ENCODE measurements at places on chromosomes 6 and 20.

- DNase-seq = peak; percentile 90
These were observed at the start of gene TPBG for GRCh38 chr6:82363428-82364086. Gene TPBG (plus strand): TSS chr6:82363817. CDS start chr6:82364962, 1,145 bp downstream.

DNA sequence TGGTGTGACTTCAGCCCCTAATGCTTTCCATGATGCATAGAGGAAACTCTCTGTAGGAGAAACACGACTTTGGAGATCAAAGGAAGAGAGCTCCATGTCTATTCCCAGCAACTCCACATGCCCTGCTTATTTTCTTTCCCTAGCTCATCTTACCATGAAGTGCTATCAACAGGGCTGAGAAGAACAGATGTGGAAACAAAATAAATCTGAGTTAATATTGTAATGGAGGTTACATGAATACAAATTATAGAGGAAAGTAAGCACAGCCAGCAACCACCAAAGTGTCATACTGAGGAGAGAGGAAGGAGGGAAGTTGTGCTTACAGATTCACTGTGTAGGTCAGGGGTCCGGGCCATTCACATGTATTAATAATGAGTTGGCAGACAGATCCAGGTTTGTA lies 157.5 kb downstream of the RFPL4B start:
- no peak for DNase-seq

DNA sequence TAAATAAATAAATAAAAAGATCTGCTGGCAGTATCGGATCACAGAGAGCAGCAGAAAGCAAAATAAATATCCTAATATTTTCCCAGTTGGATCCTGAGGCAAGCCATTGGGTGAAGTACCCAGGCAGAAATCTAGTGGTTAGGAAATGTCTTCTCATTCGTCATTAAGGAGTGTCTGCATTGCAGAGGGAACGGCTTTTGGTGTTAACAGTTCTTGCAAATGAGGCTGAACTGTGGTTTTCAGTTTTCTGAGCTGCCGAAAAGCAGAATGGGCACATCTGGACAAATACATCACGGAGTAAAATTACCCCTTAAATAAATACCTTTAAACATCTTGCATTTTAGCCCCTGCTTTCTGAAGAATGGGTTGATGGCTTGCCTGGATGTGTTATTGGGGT lies 82.3 kb upstream of the MPC1 start:
- DNase-seq = peak; percentile 26

DNA sequence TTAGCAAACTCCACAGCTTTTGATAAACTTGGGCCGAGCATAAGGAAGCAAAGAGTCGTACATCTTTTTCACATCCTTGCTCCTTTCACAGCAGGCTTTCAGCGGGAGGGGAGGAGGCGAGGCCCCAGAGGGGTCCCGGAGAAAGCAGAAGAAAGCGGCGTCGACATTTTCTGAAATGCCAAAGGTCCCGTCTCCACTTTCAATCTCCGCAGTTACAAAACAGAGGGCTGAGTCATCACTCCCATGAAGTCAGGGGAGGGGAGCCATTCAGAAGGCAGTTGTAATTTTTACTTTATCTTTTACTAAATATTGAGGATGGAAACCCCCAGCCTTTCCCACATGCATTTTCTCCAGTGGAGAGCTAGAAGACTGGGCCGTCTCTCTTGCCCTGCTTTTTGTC lies 174.2 kb upstream of the THBS2 start:
- DNase-seq = peak; percentile 83

DNA sequence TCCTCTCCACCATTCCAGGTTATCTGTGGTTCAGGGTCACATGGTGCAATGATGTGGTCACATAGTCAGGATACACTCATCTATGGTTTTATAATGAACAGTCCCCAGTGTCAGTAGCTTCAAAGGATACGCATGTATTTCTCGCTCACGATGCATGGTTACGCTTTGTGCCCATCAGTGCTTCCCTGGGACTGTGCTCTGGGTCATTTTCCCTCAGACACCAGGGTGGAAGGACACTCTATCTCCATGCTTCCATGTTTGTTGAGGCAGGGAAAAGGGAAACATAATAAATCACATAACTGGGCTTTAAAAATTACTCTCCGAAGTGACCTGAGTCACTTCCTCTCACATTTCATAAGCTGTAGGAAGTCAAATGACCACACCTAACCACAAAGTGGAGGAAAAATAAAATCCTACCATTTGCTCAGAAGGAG lies 394.8 kb upstream of the NOX3 start:
- peak; percentile 28 for DNase-seq

DNA sequence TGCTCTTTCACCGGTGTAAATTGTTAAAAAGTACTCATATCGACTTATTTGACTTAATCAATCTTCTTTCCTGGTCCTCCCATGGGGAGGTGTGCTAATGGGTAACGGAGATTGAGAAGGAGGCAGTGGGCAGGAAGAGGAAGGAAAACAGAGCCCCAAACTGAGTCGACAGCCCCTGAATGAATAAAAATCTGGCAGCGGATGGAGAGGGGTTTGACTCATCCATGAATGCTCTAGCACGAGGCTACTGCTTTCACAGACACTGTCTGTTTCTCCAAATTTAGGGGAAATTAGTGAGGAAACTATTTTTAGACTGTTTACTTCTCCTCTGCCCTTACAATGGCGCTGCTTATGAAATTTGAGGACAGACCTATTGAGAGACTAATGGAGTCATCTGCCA lies 142.2 kb upstream of the ATXN1 start:
- peak; percentile 72 for DNase-seq

- DNase-seq = no peak
These were observed 6.2 kb downstream of the PSMA7 start for GRCh38 chr20:62137092-62137384.

GRCh38 chr6:105600336-105601260 lies 197.7 kb upstream of the PREP start:
- no peak for DNase-seq

DNA sequence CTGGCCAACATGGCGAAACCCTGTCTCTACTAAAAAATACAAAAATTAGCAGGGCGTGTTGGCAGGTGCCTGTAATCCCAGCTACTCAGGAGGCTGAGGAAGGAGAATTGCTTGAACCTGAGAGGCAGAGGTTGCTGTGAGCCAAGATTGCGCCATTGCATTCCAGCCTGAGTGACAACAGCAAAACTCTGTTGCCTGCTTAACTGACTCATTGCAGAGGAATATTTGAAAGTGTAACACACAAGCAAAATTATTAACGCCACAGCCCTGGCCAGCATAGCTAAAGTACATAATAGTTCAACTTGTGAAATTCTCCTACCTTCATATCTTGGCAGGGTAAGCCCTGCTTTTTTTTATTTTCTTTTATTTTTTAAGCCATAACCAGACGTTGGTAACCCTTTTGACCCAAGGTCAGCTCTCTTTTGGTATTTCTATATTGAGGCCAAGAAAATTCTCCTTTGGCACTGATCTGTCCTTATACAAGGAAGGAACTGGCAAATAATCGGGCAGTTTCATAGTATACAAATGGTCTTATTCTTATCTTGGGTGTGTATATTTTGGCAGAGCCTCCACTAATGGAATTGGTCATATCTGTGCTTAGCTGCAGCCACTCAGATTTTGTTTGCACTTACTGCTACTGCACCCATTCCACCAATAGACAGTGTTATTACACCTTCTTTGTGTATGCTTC lies 4.0 kb upstream of the ADGRF5 start:
- peak; percentile 66 for DNase-seq

DNA sequence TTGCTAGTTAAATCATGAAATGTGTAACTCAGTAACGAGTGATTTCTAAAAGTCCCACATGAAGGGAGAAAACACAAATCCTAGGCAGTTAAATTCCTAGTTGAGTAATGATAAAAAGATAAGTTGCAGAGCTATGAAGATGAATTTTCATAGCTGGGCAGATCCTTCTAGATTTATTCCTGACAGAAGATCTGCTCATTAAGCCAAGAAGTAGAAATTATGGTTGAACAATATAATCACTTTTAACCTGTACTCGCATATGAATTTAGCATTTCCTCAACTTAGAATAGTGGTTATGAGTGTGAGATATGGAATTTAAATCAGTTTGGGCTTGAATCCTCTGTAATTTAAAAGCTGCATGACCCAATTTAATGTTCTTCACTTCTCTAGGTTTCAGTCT lies 359.2 kb upstream of the HSF2 start:
- no peak for DNase-seq

- DNase-seq = no peak
These were observed 132.1 kb downstream of the HUS1B start for GRCh38 chr6:524803-525202.

- peak; percentile 15 for DNase-seq
These were observed 209.9 kb upstream of the PRND start for GRCh38 chr20:4511776-4512175.

DNA sequence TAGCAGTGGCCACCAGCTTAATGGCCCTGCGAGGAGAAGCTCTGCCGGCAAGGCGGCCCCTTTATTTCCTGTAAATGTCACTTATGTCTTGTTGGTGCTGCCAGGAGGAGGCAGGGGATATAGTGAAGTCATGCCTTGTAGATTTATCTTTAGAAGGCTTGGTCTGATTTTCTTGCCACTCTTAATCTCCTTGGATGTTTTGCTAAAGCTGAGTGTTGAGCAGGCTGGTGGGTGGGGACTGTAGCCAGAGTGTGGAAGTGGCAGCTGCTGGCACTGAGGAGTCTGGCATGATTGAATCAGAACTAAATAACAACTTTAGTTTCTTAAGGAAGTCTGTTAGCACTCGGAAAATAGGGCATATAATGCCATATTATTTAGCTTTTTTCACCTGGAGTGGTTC lies 77.9 kb downstream of the PHF20 start:
- DNase-seq = no peak

GRCh38 chr6:7673063-7673536 lies 52.8 kb upstream of the BMP6 start:
- no peak for DNase-seq

- DNase-seq = peak; percentile 86
These were observed at the start of gene TRERF1 for GRCh38 chr6:42451333-42452170. Gene TRERF1 (minus strand): TSS chr6:42451926. CDS start chr6:42269590, 182,336 bp downstream.

DNA sequence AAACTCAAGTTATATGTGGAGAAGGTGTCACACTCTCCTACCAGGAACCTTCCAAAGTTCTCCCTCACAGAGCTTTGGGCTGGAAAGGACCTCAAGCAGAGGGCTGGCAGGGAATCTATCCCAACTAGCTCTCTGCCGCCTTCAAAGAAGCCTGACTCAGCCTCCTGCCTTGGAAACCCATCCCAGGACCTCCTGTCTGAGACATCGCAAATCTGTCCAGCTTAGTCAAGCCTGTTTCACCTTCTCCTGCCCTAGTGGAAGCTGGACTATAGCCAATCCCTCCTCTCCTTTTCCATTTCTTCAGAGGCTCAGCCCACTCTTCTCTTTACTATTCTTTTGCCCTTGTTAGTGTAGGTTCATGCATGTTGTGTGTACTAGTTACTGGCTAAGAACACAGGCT lies 48.2 kb upstream of the FOXP4 start:
- peak; percentile 71 for DNase-seq

- DNase-seq = no peak
These were observed 920.2 kb downstream of the GRIK2 start for GRCh38 chr6:102313699-102314098.

DNA sequence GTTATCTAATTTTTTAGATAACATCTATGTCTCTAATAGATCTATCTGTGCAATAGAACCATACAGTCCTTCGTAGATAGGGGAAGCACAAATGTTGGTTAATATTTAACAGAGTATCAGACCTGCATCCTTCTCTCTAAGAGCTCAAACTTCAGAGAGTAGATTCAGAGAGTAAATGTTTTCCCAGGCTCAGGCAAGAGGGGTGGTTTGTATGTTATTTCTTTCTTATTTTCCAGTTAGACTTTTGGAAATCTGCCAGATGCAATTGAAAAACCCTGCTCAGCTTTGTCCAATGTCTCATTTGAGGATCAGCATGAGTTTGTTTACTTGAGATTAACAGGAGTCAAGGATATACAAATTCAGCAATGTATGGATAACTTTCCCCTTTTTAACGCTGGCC lies 361.9 kb downstream of the BCKDHB start:
- no peak for DNase-seq

GRCh38 chr6:10880366-10880765 lies 1.5 kb downstream of the GCM2 start:
- no peak for DNase-seq

- peak; percentile 40 for DNase-seq
These were observed 33.4 kb upstream of the ZMYND8 start for GRCh38 chr20:47389867-47390347.

GRCh38 chr6:27144740-27145079 lies 102.8 kb upstream of the PRSS16 start:
- DNase-seq = no peak

- no peak for DNase-seq
These were observed 180.5 kb downstream of the ISM1 start for GRCh38 chr20:13401596-13401995.

GRCh38 chr20:61940491-61940890 lies 125.2 kb downstream of the TAF4 start:
- DNase-seq = no peak

DNA sequence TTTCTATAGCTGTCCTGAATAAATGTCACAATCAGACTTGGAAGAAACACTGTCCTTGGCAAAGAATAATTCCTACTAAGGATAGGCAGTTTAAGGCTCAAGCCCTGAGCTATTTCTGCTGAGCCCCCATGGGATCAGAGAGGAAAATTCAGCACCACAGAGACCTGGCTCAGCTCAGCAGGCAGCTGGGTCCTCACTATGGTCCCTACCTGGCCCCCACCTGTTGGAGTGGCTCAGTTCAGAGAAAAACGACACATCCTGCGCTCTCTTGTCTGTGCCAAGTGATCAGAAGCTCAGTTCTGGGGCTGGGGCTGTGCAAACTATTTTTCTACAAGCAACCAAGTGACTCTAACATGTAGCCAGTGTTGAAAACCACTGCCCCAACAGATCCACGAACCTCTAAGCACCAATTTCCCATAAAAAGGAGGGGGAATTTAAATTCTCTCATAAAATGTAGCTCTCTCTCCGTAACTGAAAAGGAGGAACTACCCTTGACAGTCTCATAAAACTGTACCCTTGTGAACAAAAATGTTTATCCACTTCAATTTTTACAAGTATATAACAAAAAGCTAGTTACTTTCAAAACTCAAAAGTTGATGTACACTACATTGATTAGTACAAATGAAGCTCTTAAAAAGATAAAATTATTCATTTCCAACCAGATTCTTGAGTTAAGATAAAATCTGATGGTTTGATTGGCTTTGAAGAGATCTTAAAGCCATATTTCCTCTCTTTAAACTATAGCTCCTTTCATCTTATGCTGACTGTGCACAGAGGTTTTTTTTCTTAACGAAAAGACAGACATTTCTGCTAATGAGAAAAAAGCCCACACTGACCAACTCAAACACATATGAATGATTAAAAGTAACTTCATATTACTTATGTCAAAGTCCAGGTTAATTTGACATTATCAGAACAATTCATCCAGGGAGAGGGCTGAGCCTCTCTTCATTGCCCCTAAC lies 52.0 kb downstream of the KIF13A start:
- DNase-seq = no peak
